ENCODE measurements at places on chromosomes 16 and 17. TPM values are rescaled to one million over a fixed set of nuclear protein-coding genes. Genes with fewer than 3 reads are reported as not detected.

TRPV3 gene
- total RNA-seq, result not detected

ANKRD40CL gene
- total RNA-seq, result not detected

MT1E gene
- total RNA-seq, result 108 TPM

RMI2 gene
- total RNA-seq, result 6.7 TPM

VAT1L gene
- total RNA-seq, result 0.13 TPM

CA5A gene
- total RNA-seq, result not detected

RPS2 gene
- 2,867 TPM for total RNA-seq

MYL11 gene
- not detected for total RNA-seq

COL1A1 gene
- under 0.01 TPM for total RNA-seq

TBX21 gene
- total RNA-seq, result not detected

DNA sequence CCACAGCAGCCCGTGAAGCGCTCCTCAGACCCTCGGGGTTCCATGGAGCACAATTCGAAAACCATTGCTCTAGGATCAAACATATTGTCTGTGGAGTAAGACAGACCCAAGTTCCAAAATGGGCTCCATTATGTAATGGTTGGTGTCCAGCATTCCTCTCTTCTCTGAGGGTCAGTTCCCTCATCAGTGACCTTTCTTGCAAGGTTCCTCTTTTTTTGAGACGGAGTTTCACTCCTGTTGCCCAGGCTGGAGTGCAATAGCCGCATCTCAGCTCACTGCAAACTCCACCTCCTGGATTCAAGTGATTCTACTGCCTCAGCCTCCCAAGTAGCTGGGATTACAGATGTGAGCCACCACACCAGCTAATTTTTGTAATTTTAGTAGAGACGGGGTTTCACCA is 28.4 kb downstream of the PLXDC1 start:
- DNase-seq, result no peak

- no peak for DNase-seq
Measured at GRCh38 chr17:27155866-27156265, 138.0 kb upstream of the WSB1 start.

DNA sequence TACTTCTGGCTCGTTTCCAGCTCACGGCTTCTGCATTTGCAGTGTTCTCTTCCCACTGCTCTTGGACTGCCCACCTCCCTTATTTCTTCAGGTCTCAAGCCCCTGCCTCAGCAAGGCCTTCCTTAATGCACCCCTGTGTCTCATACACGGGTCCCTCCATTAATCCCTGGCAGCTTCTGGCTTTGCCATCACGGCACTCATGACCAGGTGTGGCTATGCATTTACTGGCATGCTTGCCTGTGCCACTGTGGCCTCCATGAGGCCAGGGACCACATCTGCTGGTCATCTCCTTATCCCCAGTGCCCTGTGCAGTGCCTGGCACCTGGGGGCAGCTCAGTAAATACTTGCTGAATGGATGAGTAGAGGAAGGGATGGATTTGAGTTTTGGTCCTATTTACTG is 114.1 kb downstream of the C16orf78 start:
- DNase-seq, result no peak

DNA sequence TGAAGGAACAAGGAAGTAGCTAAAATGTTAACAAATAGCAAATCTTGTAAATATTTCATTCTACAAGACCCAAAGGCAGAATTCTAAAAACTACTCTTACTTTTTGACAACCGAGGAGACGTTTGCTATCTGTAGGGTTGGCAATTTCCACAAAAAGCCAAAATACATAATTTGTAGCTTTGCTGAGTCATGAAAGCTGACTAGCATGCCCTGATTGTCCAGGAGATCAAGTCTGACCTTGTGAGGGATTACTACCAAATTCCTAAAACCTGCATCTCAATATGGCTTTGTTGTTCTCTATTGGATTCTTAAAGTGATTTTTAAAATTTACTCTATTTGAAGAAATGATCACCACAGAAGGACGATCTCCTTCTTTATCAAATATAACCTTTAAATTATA is 10.8 kb downstream of the DNAJA2 start:
- DNase-seq, result no peak

GRCh38 chr17:37098910-37099664 is 150.3 kb downstream of the AATF start:
- no peak for DNase-seq

DNA sequence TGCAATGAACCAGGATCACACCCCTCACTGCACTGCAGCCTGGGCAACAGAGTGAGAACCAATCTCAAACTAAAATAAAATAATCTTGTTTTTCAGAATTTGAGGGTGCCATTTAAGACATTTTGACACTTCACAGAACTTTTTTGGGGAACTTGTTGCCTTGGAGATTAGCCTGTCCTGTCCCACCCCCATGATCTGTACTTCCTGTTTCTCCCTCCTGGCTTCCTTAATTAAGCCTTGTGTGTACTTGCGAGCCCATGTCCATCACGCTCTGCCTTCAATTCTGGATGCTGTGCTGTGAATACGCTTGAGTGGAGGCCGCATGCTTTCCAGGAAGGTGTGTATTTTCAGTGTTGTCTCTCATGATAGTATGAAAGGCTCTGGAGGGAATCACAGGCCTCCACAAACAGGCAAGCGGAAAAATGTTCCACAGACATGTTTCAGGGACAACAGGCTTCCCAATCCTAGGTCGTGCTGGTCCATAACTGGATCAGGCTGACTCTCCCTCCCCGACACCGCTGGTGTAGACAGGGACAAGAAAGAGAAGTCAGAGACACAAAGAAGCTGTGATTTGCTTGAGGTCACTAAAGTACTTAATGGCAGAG is 56.9 kb downstream of the NOS2 start:
- no peak for DNase-seq

DNA sequence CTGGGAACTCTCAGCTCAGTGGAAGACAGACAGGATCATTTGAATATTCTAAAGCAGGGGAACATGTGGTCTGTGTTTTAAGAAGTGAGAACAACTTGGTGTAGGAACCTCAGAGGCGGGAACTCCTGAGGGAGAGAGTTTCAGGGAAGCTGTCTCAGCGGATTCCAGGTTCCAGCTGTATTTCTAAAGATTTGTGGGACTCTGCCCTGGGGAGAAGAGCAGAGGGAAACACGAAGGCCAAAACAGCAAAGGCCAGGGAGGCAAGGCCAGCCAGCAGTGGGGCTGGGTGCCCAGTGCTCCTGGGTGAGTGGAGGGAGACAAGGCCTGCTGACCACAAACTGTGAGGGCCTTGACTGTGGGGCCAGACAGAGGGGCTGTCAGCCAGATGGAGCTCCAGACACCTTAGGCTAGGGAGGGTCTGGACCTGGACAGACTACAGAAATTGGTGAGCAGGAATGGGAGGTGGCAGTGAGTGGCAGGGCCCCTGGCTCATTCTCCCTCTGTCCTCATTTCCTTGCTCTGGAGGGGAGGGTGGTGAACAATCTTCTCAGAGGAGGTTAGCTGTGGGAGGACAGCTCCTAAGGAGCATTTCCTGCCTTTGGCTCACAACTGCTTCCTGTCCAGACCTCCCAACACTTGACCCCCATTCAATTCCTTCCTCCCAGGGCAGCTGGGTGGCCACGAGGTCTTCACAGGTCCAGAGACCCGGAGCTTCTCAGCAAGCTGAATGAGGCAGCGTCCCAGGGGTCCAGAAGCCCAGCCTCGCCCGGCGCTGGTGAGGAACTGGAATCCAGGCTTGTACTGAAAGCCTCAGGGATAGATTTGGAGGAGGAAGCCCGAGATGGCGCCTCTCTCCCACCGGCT is 21.0 kb upstream of the FZD2 start:
- no peak for DNase-seq

- peak; percentile 23 for DNase-seq
Measured at GRCh38 chr16:57235128-57236021, 9.7 kb upstream of the ARL2BP start.

DNA sequence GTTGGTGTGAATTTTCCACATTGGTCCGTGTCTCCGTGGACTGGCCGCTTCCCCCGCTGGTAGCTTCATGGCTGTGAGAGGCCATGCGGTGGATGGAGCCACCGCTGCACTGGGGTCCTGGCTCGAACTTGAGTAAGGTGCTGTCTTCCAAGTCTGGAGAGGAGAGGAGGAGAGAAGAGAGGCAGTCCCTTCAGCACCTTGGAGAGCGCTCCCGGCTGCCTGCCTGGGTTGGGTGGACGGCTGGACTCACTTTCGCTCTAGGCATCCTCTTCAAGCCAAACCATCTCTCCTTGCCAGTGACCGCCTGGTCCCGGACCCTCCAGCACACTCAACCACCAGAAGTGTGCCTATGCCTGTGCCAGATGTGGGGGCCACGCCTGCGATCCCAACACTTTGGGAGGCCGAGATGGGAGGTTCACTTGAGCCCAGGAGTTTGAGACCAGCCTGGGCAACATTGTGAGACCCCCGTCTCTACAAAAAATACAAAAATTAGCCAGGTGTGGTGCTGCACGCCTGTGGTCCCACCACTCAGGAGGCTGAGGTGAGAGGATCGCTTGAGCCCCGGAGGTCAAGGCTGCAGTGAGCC is 6.2 kb downstream of the JPH3 start:
- peak; percentile 26 for DNase-seq

DNA sequence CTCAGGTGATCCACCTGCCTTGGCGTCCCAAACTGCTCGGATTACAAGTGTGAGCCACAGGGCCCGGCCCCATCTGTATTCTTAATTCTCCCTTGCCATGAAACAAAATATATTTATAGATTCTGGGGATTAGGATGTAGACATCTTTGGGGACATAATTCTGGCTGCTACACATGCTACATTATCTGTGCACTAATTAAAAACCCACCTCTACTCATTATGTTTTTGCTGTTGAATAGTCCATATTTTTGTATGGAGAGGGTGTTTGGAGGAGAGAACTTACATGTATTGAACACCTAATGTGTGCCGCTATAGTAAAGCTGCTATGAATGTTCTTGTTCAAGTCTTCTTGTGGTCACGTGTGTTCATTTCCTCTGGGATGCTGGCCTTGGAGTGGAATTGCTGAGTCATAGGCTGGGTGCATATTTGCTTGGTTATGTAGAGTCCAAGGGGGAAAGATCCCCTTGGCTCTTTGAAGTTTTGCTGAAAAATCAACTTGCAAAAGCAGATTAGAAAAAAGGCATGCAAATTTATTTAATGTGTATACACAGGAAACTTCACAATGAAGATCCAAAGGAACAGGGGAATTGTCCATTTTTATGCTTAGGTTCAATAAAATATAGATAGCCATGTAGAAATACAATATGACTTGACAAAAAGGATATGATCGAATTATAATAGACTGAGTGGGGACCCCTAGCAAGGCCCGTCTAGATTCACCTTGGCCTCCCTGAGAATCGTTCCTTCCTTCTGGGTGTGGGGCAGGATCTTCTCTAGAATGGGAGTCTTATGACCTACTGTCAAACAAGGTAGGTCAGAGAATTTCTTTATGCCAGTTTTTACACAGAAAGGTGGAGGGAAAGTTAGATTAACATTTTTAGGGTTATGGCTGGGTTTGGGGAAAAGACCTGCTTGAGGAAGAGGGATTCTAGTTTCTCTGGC is 42.1 kb upstream of the GPRC5B start:
- DNase-seq, result no peak

DNA sequence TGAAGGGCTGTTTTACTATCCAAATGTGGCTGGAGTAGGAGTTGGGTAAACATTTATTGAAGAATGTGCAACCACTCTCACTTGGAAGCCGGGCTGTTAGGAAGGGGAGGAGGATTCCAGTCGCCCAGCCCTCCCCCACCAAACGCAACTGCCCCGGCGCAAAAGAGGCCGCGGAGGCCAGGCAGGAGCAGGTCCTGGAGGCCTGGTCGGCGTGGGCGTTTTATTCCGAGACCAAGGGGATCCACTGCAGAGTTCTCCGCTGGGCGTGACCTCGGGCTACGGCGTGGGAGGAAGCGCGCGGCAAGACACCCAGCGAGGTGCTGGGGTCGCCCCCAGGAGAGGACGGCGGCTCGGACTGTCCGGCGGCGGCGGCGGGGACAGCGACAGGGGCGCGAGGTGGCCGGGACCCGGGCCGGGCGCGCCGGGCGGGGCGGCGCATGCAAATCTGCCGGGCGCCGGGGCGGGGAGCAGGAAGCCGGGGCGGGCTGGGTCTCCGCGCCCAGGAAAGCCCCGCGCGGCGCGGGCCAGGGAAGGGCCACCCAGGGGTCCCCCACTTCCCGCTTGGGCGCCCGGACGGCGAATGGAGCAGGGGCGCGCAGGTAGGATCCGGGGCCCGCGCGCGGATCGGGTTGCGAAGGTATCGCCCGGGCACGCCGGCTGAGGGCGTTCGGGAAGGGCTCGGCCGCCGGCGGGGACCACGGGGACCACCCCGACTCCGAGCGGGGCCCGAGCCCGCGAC is at the start of gene IL4R:
Gene IL4R, plus strand, starts transcription at position 553 of the 739 bp plus-strand sequence. CDS start 26,230 bp downstream, outside the sequence.
- peak; percentile 71 for DNase-seq

DNA sequence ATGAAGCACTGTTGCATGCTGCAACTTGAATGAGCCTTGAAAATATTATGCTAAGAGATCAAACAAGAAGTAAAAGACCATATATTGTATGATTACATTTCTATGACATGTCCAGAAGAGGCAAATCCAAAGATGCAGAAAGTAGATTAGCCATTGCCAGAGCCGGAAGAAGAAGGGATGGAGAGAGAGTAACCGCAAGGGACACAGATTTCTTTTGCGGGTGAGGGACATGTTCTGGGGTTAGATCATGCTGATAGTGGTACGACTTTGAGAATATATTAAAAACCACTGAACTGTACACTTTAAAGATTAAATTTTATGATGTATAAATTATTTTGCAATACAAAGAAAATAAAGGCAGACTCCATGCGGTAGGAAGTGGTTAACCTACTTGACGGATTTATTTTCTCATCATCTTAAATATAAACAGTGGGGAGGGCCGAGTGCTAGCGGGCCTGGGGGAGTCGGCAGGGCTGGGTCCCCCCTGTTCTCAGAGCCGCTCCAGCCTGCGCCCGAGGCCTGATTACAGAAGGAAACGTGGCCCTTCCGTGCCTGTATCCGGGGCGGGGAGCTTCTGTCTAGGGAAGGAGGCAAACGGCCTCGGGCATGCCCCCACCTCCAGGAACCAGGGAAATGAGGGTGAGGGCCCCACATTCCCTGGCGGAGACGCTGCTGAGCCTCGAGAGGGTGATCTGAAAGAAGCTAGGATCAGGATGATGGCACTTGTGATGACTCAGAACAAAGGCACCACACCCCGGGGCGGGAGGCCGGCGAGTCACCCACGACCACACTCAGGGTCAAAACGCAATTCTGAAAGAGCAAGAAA is 48.0 kb downstream of the SHCBP1 start:
- DNase-seq, result no peak

DNA sequence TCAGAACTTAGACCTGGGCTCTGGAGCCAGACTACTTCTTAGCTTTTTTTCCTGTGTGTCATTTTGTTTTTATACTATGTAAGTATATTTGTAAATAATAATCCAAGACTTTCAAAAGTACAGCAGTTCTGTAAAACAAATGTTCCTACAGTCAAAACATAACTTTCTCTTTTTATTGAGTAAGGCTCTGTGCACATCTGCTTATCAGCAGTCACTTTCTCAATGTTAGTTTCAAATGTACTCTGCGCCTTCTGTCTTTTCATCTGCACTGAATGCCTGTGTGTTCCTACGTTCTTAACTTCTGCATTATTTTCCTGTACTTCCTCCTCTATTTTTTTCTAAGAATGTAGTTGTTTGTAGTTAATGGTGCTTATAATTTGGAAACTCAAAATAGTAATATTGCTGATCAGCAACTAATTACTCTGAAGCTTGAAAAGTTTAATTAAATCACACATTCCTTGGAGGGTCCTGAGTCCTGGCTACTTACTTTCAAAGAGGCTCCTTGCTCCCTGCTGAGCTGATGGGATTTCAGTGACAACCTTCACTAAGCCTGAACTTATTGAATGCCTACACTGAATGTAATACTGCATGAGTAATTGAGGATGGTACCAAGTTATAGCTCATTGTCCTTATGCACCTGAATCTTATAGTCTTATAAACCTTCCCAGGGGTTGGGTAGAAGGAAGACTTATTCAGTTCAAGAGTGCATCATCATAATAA is 329.9 kb downstream of the KCNJ2 start:
- no peak for DNase-seq

- DNase-seq, result no peak
Measured at GRCh38 chr17:30332057-30332542, 1.8 kb downstream of the TMIGD1 start.

- DNase-seq, result no peak
Measured at GRCh38 chr17:59355030-59355701, 23.7 kb downstream of the YPEL2 start.
